ENCODE measurements at places on chromosomes 1 and 21.

- DNase-seq = peak; percentile 10
Measured at GRCh38 chr1:228392111-228392936, 14.3 kb downstream of the TRIM11 start.

GRCh38 chr1:38997901-38998190 is 6.8 kb downstream of the AKIRIN1 start:
- DNase-seq = no peak

DNA sequence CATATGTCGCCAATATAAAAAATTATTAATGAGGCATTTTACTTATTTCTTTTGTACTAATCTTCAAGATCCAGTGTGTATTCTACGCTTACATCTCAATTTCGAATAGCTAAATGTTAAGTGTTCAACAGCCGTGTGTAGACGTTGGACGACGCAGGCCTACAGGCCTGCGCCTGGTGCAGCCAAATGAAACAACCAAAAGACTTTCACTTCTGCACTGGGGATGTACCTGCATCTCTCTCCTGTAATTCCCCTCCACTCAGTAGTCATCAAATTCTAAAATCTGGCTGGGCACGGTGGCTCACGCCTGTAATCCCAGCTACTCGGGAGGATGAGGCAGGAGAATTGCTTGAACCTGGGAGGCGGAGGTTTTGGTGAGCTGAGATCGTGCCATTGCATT is 76.8 kb upstream of the HNRNPU start:
- DNase-seq = no peak

GRCh38 chr1:55560266-55560665 is 345.1 kb upstream of the USP24 start:
- peak; percentile 47 for DNase-seq

All from femur (tissue), 1 donor.